ENCODE measurements at places on chromosomes 13 and 19.

DNA sequence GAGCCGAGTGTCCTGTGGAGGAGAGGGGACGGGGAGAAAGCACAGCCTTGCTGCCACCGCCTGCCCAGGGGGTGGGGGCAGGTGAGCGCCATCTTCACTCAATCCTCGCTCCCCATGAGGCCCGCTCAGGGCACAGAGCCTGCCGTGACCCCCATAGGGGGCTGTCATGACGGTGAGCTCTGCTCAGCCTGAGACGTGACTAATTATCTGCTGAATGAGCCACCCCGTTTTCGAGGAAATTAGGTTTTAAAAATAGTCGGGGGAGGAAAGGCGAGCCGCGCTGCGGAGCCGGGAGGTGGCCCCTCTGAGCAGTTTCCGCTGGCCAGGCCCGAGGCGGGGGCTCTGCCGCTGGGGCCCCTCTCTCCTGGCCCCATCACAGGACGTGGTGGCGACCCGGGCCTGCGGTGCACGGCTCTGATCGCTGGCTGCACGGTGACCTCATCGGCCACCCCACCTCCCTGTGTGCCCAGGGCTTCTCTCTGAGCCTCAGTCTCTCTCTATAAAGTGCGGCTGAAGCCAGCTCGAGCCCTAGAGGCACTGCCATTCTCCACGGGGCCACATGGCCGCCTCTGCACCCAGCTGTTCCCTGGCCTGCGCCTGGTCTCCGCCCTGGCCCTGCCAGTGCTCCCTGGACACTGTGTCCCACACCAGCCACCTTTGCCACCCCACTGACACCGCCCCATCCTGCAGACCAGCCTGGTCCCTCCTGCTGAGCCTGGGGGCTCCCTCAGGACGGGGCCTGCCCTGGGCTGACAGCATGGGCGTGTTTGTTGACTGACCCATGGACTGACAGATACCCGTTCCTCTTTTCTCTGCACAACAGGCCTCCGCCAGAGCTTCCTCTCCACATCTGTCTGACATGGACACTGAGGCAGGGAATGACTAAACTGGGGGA, 28.3 kb downstream of the PIP5K1C start:
- DNase-seq: peak; percentile 65

DNA sequence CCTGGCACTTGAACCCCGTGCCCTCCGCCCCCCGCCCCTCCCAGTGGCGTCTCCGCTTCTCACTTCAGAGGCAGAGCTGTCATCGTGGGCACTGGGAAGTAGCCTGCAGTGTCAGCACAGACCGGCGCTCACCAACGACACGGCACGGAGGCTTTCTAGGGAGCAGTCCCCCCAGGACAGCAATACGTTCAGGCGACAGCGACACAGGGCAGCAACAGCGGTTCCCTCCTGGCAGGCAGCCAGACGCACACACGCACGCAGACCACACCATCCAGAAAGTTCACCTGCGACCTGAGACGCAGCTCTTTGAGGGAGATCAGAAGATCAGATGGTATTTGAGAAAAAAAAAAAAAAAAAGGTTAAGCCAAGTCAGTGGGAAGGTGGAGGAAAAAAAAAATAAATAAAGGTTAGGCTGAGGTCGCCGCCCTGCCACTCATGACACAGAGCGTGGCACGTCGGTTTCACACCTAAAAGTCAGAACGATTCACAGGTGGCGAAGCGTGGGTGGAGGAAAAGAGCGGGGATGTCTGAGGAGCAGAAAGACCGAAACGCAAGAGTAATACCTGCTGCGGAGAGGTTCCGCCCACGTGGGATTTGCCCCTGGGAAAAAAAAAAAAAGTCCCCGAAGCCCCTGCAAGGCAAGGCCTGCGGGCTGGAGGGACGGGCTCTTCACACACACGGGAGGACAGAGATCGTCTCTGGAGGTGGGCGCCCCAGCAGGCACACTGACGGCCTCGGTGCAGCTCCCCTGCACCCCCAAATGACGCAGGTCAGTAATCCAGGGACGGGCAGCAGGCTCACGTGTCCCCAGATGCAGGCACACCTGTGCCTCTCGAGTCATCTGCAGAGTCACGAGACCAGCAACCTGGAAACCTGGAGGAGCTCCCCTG, 94.5 kb downstream of the GNG7 start:
- DNase-seq: peak; percentile 94

DNA sequence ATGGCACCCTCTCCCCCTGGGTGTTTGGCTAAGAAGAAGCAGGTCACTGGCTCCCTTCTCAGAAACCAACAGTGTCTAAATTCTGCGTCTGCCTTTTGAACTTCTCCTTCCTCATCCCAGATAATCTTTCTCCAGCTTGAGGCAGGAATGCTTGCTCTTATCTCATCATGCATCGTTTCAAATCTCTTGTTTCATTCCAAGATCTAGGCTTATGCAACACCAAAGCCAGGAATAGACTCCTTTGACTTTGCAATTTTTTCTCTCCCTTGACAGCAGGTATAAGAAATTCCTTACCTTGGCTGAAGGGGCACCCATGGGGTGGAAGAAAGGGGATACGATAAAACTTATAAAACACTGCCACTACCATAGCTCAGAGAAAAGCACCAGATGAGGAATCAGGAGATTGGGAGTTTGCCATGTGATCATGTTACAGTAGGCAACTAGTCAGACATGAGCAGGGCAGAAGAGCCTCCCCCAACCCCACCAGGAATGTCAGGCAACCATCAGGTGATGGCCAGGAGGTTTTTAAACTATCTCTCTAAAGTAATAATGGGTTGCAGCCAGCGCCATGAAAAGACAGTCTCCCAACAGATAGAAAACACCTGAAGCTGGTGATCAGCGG, 498.9 kb downstream of the KLF12 start:
- DNase-seq: no peak

GRCh38 chr13:113441661-113442060, 11.6 kb downstream of the ADPRHL1 start:
- DNase-seq: no peak

GRCh38 chr19:40585241-40585981, 8.7 kb downstream of the SHKBP1 start:
- no peak for DNase-seq

DNA sequence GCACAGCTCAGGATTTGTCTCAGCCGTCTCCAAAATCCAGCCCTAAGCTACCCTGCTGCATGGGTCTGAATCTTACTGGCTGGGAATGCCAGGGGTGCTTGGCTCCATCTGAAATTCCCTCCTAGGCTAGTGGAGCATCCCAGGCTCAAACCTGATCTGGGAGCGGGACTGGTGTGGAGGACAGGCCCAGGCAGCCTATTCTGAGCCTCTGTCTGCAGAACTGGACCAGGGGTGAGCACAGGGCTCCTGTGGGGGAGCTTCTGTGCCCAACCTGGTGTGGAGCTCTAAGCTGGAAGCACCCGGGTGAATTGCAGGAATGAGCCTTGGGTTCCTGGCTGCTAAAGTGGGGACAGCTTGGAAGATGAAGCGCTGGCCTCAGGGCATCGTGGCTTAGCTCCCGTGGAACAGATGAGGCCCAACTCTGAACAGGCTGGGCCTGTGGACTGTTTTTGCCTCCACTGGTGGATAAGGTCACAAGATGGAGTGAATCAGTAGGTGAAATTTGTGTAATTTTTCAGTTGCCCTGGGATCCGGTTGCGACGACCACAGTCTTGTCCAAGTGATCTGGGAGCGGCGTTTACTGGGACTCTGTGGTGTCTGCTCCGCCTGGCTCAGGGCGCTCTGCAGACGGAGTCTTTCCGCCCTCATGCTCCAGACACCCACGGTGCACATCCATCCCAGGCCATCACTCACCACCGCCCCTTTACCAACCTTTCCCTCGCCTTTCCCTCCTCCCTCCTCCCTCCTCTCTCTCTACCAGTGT, 79.5 kb downstream of the TEX29 start:
- DNase-seq: no peak
